ENCODE measurements at places on chromosomes 5 and 9.

DNA sequence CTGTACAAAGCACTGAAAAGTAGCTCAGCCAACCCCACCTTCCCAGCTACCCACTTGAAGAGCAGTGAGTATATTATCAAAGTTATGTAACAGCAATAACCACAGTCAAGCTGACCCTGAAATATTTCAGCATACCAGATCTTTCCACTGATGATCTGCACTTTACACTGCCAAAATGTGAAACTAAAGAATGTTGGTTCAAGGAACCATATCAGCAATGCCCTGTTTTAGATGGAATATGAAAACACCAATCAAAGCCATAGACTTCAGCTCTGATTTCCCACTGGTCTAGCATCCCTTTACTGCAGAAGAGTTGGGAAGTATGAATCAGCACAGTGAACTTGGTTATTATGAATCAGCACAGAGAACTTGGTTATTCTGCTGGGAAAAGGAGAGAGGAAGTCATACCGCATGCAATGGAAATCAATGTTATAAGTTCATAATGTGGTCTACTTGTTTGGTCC lies 20.0 kb downstream of the CEMIP2 start:
- DNase-seq, result no peak

DNA sequence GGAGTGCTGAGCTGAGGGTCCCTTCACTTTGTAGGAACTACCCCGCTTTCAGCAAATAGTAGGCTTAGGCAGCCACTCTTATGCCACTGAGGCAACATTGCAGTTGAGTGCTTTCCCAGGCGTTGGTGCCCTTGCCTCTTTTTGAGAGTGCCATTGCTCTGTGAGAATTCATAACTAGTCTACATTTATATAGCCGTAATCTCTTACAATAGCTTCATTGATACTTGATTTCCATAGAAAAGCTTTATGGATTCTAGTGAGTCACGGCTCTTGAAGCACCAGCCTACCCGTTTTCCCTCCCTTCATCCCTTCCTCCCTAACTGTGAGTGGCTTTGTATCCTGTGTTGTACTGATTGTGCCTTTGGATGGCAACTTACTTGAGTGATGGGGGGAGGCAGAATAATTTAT lies 283.9 kb downstream of the AOPEP start:
- no peak for DNase-seq

DNA sequence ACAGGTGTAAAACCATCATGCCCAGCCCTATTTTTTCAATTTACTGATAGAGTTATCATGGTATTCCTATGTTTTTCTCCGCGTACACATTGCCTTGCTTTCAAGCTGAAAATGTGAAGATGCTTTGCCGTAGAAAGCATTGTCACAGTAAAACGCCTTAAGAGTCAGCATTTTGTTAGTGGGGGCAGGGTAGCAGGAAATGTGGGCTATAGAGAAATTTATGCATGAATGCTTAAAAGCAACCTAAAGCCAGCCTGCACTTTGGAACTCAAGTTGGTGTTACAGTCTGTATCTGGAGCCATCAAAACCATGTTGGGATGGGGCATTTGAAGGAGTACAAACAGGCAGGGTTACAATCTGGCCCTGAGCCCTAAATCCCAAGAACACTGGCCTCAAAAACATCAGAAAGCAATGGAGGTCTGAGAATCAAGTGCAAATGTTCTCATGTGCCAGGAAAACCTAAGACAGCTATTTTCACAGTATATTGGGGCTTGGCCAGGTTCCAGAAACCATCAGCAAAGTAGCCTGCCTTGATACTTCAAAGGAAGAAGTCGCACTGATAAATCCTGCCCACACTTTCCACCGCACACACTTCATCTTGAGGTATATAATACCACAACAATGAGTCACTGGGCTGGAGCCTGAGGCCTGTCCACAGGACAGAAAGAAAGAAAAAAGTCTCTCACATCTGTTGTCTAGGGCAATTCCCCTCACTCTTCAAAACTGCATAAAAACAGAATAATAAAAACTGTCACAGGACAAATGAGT lies 313.8 kb downstream of the ENC1 start:
- no peak for DNase-seq

- no peak for DNase-seq
These were observed 74.4 kb downstream of the LHFPL2 start for GRCh38 chr5:78574131-78574673.

GRCh38 chr5:143448518-143448917 lies 45.0 kb upstream of the NR3C1 start:
- no peak for DNase-seq

GRCh38 chr5:150066436-150066835 lies 19.9 kb downstream of the CSF1R start:
- DNase-seq, result no peak

DNA sequence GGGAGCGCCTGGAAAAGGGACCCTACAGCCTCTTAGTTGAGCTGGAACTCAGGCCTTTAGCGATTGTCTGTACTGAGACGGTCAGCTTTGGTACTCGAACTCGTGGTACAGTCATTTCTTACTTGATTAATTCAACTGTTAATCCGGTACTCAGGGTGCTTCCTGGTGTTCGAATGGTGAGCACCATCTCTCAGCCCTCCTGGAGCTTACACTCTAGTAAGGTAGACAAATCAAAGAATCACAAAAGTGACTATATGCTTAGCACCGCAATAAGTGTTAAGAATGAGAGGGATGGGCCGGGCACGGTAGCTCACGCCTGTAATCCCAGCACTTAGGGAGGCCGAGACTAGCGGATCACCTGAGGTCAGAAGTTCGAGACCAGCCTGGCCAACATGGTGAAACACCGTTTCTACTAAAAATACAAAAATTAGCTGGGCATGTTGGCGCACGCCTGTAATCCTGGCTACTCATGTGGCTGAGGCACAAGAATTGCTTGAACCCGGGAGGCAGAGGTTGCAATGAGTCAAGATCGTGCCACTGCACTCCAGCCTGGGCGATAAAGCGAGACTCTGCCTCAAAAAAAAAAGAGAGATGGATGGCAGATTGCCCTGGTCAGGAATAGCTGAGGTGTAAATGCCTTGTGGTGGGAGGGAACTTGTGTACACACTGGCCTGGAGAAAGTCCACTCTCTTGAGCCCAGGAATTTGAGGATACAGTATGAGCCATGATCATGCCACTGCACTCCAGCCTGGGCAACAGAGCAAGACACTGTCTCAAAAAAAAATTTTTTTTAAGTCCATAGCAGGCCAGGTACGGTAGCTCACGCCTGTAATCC lies 981 bp downstream of the TCOF1 start:
- DNase-seq, result no peak

DNA sequence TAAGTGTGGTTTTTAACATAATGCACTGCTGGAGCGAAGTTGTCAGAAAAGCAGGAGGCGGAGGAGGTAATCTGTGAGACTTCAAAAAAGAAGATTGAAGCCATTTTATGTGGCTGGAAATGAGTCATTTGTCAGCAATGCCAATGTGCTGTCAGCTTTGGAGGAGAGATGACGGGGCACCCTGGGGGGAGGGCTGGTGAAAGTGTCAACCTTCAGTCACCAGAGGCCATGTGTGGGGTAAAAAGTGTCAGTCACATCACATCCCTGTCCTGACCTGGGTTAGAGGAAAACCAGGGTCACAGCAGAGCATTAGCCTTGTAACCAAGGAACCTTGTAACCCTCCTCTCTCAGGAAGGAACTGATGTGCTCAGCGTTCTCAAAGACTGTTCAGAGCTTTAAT lies 59.1 kb downstream of the TLR4 start:
- no peak for DNase-seq

DNA sequence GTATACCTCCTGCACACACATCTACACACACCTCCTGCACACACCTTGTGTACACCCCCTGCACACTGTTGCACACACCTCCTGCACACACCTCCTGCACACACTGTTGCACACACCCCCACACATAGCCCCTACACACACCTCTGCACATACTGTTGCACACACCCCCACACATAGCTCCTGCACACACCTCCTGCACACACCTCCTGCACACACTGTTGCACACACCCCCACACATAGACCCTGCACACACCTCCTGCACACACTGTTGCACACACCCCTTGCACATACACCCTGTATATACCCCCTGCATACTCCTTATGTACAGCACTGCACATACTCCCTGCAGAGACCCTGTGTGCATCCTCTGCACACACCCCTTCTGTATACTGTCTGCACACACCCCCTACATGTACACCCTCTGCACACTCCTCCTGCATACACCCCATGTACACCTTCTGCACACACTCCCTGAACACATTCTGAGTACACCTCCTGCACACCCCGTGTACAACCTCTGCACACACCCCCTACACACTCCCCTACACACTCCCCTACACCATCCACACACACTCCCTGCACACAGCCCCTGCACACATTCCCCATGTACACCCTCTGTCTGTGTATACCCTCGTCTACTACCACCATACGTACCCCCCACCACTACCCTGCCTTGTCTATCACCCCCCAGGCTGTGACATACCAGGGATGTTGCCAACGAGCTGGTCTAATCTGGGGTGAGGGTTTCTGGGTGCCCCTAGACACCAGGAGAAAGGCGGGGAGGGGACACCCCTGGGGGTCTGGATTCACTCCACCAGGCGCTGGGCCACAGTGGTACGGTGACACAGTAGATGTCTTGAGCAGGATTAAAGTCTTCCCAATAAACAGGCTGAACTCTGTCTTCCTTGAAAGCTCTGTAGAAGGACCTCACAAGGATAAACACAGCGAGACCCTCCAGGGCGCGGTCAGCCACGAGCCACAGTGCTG lies 1.1 kb upstream of the CEP72 start:
- no peak for DNase-seq

GRCh38 chr5:179509239-179509638 lies 41.1 kb upstream of the RUFY1 start:
- DNase-seq, result no peak

- DNase-seq, result no peak
These were observed 210.1 kb downstream of the MTRR start for GRCh38 chr5:8079056-8079455.

DNA sequence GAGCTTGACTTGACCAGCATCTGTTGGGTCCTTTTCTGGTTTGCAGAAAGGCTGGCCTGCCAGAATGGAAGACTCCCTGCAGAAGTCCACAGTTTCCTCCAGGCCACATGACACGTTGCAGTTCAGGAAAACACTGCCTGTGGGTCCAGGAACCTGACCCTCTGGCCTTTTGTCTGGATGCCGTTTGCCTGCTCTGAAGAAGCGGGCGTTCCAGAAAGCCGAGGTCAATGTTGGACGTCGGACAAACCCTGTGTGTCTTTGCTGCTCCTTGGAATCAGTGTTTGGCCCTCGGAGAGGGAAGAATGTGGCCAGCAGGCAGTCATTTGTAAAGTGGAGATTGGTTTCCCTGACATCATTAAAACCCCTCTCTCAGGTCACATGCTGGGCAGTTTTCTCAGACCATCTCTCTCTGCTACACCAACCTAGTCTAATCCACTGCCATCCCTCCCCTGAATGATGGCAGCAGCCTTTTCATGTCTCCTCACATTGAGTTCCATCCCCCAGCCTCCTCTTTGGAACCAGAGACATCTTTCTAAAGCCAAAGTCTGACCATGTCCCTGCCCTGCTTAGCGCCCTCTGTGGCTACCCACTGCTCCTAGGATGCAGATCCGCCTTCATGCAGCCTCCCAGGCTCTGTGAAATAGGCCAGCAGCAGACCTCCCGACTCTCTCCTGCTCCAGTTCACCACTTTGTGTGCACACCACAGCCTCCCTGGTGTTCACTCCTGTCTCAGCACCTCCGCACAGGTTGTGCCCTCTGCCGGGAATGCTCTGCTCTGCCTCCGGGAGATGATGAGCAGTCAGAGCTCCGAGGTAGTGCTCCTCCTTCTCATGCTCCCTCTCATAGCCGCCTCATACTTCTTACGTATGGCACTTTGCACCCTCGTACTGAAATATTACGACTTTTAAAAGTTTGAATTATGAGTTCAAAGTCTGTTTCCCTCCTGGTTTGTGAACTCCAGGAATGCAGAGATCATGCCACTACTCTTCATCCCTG lies 75.6 kb downstream of the RALGPS1 start:
- DNase-seq, result no peak

GRCh38 chr5:15354021-15354420 lies 146.0 kb upstream of the FBXL7 start:
- DNase-seq, result no peak

GRCh38 chr9:19782005-19782404 lies 6.8 kb downstream of the SLC24A2 start:
- DNase-seq, result no peak

- DNase-seq, result no peak
These were observed 1375.0 kb upstream of the NUDT12 start for GRCh38 chr5:104937598-104937997.

GRCh38 chr5:140363631-140364471 lies 3.9 kb downstream of the SLC4A9 start:
- DNase-seq, result no peak

DNA sequence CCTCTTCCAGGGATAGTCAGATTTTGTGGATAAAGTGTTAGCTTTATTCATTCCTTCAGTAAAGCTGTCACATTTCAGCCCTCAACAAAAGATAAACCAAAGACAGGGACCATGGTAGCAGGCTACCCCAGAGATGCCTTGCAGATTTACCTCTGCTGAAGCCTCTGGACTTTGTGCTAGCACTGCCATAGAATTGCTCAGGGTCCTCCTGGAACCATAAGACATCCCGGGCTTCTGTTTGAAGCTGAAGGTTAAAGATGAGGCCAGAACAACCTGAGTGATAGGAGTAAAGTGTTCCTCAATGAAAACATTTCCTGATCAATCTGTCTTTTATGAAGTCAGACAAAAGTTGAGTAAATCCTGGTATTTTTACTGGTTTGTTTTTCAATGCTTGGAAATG lies 57.5 kb upstream of the ARL15 start:
- no peak for DNase-seq

DNA sequence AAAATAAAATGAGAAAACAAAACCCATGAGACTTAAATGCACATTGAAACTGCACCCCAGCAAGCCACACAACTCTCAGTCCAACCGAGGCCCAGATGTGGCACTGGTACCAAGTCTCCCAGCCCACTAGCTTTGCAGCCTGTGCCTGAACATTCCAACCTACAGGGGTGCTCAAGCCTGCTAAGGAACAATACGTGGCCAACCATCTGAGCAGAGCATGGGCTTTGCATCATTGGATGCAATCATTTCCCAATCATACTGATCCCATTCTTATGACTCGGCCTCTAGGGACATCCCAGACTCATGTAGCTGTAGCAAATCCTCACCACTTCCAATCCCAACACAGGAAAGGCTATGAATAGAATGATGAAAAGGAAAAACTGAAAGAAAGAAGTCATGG lies 297.2 kb downstream of the SPOCK1 start:
- DNase-seq, result no peak

DNA sequence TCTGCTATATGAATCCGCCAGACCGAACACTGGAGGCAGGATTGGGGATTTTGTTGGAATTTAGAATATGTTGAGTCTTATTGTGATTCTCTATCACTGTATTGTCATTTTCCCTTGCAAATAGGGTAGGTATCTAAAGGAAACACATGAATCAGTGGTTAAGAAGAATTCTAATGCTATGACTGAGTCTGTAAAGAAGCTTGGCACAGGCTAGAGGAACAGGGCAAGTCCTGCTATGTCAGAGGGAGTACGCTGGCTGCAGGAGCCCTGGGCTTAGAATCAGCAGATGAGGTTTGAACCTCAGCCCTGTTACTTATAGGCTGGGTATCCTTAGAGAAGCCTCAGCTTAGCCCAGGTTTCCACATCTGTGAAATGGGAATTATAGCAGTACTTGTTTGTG lies 198.1 kb downstream of the NR3C1 start:
- DNase-seq, result no peak

Measured in NCI-H1105 (cell line).